H7 (cell line): ENCODE measurements at places on chromosomes 6 and 20. TPM values are rescaled to one million over a fixed set of nuclear protein-coding genes. Genes with fewer than 3 reads are reported as not detected.

PSORS1C2 gene
- total RNA-seq = 0.07 TPM in 1 of 2 replicates, not detected in the other

EDN1 gene
- 0.76 and 1.6 TPM in 2 replicates for total RNA-seq

PGC gene
- total RNA-seq = not detected in 2 replicates

TNFRSF6B gene
- total RNA-seq = not detected in 2 replicates

TCF21 gene
- total RNA-seq = 0.03 TPM in 1 of 2 replicates, not detected in the other

LY6G5B gene
- 2.9 and 4.2 TPM in 2 replicates for total RNA-seq

TRIM10 gene
- not detected in 2 replicates for total RNA-seq

FAM83C gene
- total RNA-seq = not detected in 2 replicates

GJA10 gene
- total RNA-seq = 0.28 TPM in 1 of 2 replicates, not detected in the other

BCAS1 gene
- 0.07 TPM in 1 of 2 replicates, not detected in the other for total RNA-seq

PDYN gene
- 0.15 and 0.52 TPM in 2 replicates for total RNA-seq

HLA-DOB gene
- not detected in 2 replicates for total RNA-seq

TMEM200A gene
- total RNA-seq = 2.8 and 4.2 TPM in 2 replicates

C20orf202 gene
- total RNA-seq = 0.26 TPM in 1 of 2 replicates, not detected in the other

DPPA5 gene
- total RNA-seq = 0.97 and 2.1 TPM in 2 replicates

MYLK4 gene
- 0.03 and 0.07 TPM in 2 replicates for total RNA-seq

CTCFL gene
- total RNA-seq = 8.2 and 14.2 TPM in 2 replicates

TMC2 gene
- not detected in 2 replicates for total RNA-seq

AVP gene
- not detected in 2 replicates for total RNA-seq
